ENCODE measurements at places on chromosomes 11 and 22.

DNA sequence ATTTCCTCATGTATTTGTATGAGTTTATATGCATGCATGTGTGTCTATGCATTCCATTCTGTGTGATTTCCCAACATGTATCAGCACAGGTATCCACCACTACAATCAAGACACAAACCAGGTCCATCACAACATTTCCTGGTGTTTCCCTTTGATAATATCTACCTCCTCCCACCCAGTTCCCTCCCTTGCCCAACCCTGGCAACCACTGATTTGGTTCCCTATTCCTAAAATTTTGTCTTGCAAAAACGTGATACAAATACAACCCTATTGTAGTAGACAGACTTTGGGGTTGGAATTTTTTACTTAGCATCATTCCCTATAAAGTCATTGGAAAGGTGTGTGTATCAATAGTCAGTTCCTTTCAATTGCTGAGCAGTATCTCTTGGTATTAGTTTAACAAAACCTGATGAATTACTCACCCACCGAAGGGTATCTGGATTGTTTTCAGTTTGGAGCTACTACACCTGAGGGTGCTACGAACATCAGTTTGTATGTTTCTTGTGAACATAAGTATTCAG is 51.8 kb upstream of the IGLL5 start:
- no peak for DNase-seq

GRCh38 chr11:41175304-41175972 is 284.0 kb downstream of the LRRC4C start:
- no peak for DNase-seq

- peak; percentile 73 for DNase-seq
These were observed 55.0 kb upstream of the ANO3 start for GRCh38 chr11:26276798-26277424.

DNA sequence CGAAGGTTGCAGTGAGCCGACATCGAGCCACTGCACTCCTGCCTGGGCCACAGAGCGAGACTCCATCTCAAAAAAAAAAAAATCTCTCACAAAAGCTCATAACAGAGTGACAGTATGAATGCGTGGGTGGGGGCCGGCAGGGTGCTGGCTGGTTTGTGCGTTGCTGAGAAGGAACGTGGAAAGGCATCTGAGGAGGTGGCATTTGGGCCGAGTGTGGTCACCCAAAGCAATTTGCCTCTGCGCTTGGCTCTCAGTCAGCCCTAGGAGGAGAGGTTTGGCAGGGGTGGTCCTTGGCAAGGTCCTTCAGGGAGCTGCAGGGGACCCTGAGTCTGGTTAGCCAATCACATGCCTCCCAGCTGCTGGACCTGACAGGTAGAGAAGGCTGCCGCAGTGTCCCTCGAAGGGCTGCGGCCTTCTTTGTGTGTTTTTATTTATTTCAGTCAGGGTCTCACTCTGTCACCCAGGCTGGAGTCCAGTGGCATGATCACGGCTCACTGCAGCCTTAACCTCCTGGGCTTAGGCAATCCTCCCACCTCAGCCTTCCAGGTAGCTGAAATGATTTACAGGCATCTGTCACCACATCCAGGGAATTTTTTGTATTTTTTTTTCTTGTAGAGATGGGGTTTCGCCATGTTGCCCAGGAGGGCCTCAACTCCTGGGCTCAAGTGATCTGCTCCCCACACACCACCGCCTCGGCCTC is 23.5 kb upstream of the OSBPL5 start:
- DNase-seq: no peak

Data from astrocyte of the spinal cord (primary cell).